ENCODE measurements at places on chromosomes 5 and 9. TPM values are rescaled to one million over a fixed set of nuclear protein-coding genes. Genes with fewer than 3 reads are reported as not detected.

The GFI1B gene
- 0.85 TPM for total RNA-seq

The CDHR2 gene
- total RNA-seq, result not detected

The LCN12 gene
- total RNA-seq, result 13.7 TPM

The PCDHA11 gene
- total RNA-seq, result 1.5 TPM

DNA sequence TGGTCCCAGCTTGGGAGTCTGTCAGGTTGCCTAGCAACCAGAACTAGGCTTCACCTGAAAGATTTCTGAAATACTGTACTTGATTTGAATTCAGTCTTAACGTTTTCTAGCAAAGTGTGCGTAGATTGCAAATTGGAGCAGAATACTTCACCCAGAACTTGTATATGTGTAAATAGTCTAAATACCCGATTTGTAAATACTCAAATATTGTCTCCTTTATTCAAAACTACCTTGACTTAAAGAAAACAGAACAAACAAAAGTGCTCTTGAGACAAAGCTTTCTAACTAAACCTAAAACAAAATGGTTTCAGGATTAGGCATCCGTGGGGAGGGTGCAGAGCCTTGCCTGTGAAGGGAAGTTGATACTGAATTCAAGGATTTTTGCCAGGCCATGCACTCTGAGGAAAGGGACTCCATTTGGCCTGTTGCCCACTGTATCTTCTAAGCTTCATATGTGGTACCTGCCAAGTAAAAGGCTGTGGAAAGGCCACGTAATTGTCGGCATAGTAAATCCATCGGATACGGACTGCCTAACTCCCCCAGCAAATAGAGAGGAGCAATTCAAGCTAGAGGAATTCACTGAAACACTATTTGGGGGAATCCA is 744 bp upstream of the HMGCS1 start:
- DNase-seq, result peak; percentile 20

DNA sequence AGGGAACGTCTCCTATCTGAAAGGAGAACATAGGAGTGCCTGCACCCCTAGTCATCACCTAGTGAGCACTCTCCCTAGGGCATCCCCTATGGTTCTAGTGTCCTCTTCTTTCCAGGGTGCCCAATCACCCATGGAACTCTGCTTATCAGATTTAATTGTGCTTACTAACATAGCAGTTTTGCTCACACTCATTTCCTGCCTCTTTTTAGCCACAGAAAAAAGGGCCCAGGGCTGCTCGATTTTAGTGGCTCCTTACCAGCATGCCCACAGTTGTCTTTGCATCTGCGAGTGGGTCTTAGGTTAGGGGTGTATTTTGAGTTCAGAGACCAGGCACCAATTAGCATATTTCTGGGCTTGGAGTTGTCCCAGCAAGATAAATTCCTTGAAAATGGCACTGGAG is 1110.2 kb downstream of the TAF11L14 start:
- DNase-seq, result no peak

- no peak for DNase-seq
Measured at GRCh38 chr5:59760785-59761348, 132.7 kb downstream of the PDE4D start.

GRCh38 chr5:39750661-39751060 is 325.9 kb upstream of the DAB2 start:
- no peak for DNase-seq

- DNase-seq, result no peak
Measured at GRCh38 chr5:154714266-154714986, 40.8 kb upstream of the LARP1 start.

DNA sequence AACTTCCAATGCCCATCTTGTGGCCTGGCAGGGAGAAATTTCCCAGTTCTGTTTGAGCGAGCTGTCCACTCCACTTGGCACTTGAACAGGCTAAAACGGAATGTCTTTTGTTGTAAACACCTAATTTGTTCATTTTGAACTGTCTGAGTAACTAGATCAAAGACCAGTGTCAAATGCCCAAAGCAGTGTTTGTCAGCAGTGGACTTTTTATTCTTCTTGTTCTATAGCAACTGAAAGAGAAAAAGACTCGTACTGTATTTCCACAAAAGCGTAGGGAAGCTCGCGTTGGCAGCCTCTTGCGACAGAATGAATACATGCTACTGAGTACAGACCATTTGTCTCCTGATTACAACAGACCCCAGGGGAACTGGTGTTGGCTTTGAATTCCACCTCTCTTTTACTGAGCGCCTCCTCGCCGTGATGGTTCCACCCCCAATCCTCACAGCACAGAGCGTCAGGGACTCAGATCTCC is 601.8 kb upstream of the ZNF608 start:
- no peak for DNase-seq

Measured in prostate gland (tissue), 2 donors.